ENCODE measurements at places on chromosomes 13 and 19.
A peak's percentile ranks its signal among the peaks of the same experiment; 100 is the strongest.

DNA sequence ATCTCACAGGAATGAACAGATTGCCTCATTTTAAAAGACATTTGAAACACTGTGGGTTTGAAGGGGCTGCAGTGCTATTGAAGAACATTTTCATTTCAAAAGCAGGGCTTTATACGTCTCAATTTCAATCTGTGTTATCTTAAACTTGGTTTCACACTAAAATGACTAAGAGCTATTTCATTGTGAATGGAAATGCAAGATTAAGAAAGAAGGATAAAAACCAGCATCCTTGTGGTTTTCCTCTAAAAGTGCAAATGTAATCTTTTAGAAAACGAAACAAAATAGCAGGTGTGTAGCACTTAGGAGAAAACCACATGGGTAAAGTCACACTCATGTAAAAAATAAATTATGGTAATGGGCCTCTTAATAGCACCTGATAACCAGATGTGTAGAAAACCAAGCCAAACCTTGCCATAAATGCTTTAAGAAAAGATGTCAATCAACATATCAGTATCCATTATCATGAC is 397.7 kb downstream of the GPC6 start:
- H3K27ac ChIP-seq: no peak overlapping the region
- peaks cover 1% of the 10 kb centered on the region for H3K4me1 ChIP-seq
- DNase-seq: no peak
- H3K36me3 ChIP-seq: no peaks in the 10 kb centered on the region
- H3K4me3 ChIP-seq: no peak overlapping the region

DNA sequence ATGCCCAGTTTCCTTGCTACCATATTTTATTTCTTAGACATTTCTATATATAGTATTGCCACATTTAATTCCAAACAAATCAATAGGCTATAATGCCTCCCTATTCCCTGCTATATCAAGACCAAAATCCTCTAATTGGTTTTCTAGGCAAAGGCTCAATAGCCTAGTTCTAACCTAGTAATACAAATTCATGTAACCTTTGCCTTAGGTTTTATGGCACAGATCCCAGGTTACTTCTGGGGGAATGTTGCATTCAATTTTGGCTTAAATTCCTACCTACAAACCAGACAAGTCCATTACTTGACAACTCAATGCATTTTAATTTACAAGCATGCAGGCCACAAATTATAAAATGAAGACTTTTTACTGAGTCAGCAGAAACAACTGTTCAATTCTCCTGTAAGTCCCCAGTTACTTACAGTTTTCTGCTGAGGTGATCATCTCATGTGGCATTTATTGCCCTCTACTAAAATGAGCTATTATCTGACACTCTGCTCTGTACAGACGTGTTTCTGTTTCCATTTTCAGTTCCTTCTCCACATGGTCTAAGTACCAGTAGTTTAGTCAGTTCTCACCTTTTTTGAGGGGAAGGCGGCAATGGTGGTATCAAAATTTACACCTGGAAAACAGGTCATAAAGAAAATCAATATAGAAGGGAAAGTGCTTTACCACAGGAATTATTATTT is 11.7 kb downstream of the KCNRG start:
- no peak overlapping the region for H3K27ac ChIP-seq
- peaks cover 4% of the 10 kb centered on the region for H3K4me1 ChIP-seq
- no peaks in the 10 kb centered on the region for H3K27me3 ChIP-seq

GRCh38 chr13:25965596-25965995 is 86.2 kb downstream of the SHISA2 start:
- no peak overlapping the region for H3K27ac ChIP-seq
- H3K4me1 ChIP-seq: peaks cover 2% of the 10 kb centered on the region
- H3K36me3 ChIP-seq: no peaks in the 10 kb centered on the region
- H3K27me3 ChIP-seq: no peaks in the 10 kb centered on the region

- DNase-seq: no peak
- H3K27ac ChIP-seq: no peak overlapping the region
- H3K27me3 ChIP-seq: peaks cover 15% of the 10 kb centered on the region
These were observed 10.3 kb upstream of the EDNRB start for GRCh38 chr13:77928909-77929308.

DNA sequence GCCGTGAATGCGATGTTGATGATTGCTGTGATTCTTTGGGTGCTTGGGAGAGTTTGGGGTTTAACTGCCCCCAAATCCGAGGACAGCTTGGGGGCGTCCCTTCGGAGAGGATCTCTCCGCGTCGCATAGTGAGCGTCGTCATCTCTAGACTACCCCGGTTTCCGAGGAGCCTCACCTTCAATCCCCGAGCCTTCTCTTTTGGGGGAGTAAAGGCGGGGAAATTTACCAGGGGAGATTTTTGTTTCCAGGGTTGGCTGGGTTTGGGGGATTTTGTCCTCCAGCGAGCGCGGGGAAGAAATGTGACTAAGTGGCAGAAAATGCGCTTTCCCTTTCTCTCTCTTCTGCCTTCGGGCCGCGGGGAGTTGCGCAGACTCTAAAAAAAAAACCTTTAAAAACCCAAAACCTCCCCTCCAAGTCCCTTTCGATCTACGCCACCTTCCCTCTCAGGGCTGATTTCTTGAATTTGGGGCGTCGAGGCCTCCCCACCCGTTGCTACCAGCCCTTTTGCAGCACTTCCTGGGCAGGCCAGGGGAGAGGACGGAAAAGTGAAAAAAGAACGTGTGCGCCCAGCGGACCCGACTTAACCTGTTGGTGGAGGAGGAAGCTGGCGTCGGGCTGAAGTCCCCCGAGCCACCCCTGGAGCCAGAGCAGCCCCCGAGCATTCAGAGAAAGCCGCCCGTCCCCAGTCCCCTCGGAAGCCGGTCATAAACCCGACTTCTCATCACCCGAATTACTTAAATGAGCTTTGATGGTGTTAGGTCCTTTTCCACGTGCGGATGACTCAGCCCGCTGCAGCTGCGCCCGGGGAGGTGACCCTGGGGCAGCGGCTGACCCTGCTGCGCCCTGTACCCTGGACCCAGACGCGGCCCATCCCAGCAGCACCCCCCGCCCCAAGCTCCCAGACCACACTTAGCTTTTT is 17.7 kb downstream of the NFIX start:
- H3K4me3 ChIP-seq: peak overlapping the region; percentile 77
- H3K36me3 ChIP-seq: peaks cover 1% of the 10 kb centered on the region
- H3K4me1 ChIP-seq: peaks cover 19% of the 10 kb centered on the region
- DNase-seq: peak; percentile 70

- no peaks in the 10 kb centered on the region for H3K36me3 ChIP-seq
- H3K27ac ChIP-seq: no peak overlapping the region
- no peak for DNase-seq
- H3K27me3 ChIP-seq: no peaks in the 10 kb centered on the region
- no peak overlapping the region for H3K4me3 ChIP-seq
- peaks cover 21% of the 10 kb centered on the region for H3K4me1 ChIP-seq
These were observed 1194.4 kb downstream of the SLITRK1 start for GRCh38 chr13:82687884-82688283.

- H3K4me3 ChIP-seq: no peak overlapping the region
- no peaks in the 10 kb centered on the region for H3K36me3 ChIP-seq
- no peak for DNase-seq
- peaks cover 11% of the 10 kb centered on the region for H3K27me3 ChIP-seq
- H3K27ac ChIP-seq: no peak overlapping the region
These were observed 13.5 kb upstream of the RXFP2 start for GRCh38 chr13:31725841-31726240.
